ENCODE measurements at places on chromosomes 7 and 10.

GRCh38 chr7:55308186-55308929 lies 56.8 kb upstream of the LANCL2 start:
- DNase-seq, result no peak

- no peak for DNase-seq
These were observed 96.9 kb upstream of the AGK start for GRCh38 chr7:141454338-141454737.

DNA sequence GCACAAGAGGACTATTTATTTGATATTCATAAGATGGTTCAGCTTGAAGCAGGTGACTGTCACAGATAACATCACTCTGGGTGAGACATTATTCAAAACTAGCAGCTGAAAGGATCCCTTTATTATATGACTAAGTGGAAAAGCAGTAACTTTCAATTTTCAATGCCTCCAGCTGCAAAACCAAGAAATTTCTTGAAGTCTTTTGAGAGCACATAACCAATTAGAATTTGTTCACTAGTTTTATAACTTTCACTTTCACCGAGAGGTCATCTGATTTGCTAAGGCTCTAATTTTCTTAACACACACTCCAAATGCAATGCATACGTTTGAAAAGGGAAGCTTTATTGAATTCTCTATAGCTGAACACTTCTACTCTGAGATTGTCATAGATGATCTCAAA lies 88.6 kb upstream of the KLF14 start:
- no peak for DNase-seq

- no peak for DNase-seq
These were observed 75.5 kb downstream of the ARHGAP22 start for GRCh38 chr10:48529331-48529730.

DNA sequence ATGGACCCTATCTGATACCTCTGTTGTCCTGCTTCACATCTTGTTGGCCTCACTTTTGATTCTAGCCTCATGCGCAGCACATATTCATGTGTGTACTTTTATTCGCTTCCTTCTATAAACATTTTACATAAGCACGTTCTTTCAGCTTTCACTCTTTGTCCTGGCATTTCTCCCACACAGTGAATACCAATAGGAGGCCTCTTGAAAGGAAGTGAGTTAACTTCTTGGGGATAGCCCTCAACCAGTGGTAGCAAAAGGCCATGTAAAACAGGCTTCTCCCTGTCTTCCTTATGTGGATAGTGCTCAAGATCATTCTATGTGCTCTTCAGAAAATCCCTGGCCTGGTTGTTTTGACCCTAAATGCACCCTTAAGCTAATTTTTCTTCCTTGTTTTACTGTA lies 633.9 kb upstream of the MBL2 start:
- no peak for DNase-seq

DNA sequence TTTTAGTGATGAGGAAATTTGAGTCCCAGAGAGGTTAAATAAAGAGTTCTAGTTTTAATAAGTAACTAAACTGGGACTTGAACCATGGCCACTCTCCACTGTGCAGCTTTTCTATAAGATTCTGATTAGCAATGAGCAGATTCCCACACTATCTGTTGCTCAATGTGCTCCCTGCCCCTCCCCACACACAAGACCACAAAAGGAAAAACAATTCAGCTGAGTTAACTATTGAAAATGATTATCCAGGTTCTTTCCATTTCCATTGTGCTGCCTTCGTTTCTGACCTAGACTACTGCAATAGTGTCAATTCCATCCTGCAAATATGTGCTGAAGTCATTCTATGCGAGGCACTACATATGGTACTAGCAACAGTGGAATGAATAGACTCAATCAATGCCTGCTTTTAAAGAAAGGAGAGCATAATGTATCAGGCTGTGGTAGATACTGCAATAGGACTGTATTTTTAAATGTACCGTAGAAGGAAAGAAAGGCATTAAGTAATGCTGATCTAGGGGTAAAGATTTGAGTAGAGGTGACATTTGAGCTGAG lies 97.0 kb downstream of the SEMA3C start:
- no peak for DNase-seq

- no peak for DNase-seq
These were observed 3.1 kb downstream of the VSIR start for GRCh38 chr10:71770255-71770654.

GRCh38 chr10:132654708-132655661 lies 117.4 kb downstream of the INPP5A start:
- DNase-seq, result peak; percentile 55

GRCh38 chr10:113435881-113436280 lies 117.0 kb upstream of the HABP2 start:
- no peak for DNase-seq

DNA sequence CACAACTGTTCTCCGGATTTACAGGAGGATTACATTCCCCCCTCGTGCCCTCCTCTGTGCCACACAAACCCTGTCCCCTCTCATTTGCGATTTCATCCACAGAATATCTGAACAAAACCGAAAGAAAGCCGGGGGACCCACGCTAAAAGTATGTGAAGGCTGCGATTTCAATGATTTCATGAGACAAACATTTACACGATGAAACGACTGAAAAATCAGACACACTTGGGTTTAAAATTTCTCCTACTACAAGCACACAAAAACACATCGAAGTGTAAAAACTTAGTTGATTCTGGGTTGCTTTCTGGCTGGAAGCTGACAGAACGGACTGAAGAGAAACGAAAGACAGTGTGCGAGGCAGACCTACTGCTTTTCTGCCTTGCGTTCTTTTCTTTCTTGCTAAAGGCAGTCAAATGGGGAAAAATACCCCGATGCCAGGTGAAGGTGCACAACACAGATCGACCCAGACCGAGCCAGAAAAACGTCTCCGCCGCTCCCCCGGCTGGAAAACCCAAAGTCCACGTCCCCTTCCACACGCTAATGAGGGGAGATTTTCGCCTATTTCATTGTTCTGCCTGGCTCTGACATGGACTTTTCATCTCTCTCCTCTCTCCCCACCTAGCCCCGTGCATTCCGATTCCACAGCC lies 1.2 kb downstream of the HIPK2 start:
- DNase-seq, result peak; percentile 23

DNA sequence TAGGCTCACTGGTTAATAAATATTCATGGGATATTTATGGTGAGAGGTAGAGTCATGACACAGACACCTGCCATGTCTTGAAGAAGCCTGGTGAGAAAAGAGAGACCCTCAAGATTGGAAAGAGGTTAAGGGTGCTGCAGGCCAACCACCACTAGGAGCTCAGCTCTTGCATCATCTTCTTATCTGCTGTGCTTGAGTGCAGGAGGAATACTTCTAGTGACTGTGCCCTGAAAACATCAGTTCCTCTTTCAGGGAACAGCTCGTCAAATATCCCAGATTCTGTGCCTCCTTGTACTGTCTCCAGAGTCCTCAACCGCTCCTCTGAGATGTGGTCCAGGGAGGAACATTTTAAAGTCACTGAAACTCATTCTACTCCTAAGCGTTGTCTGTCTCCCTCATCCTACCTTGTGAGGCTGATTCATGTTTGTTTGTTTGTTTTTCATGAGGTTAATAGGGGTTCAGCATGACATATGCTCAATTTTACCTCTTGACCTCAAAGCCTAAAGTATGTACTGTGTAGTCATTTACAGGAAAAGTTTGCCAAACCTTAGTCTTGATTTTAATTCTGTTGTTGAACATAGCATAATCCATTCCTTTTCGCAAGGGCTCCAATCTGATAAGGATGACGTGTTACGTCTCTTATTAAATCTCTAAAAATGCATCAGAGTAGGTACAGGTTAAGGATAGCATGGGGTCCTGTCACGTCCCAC lies 293.1 kb downstream of the C7orf25 start:
- DNase-seq, result no peak

DNA sequence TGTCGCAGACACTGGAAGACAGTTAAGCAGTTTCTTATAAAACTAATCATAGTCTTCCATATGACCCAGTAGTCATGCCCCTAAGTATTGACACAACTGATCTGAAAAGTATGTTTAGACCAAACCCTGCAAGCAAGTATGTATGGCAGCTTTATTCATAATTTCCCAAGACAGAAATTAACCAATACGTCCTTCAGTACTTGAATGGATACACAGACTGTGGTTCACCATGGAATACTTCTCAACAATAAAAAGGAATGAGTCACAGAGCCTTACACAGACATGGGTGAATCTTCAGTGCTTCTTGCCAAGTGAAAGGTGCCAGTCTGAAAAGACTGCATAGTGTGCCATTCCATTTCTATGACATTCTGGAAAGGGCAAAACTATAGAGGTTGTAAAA lies 50.2 kb upstream of the AKR1E2 start:
- no peak for DNase-seq

GRCh38 chr10:114962441-114962840 lies 24.4 kb downstream of the TRUB1 start:
- no peak for DNase-seq

GRCh38 chr7:33243319-33243881 lies 114.0 kb downstream of the BBS9 start:
- DNase-seq, result no peak

- DNase-seq, result no peak
These were observed 42.8 kb downstream of the ARHGAP21 start for GRCh38 chr10:24680647-24681524.

- DNase-seq, result no peak
These were observed 71.5 kb downstream of the XPNPEP1 start for GRCh38 chr10:109851616-109852474.

GRCh38 chr10:80599424-80599847 lies 61.7 kb downstream of the SH2D4B start:
- peak; percentile 38 for DNase-seq

DNA sequence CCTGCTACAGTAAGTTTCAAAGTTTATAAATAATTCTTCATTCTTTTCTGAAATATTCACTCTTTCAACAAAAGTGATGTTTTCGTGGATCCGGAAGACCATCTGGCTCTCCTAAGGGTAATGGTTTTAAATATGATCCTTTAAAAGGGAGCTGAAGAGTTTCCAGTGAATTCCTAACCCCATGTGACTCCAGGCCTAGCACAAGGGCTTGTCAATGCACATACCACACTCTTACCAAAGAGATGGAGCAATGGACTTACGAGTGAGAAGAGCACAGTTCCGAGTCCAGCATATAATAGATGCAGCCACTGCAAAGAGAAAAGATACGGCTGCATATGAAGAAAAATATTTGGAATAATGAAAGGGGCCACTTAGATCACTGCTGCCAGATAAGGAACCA lies 32.1 kb upstream of the GATAD1 start:
- DNase-seq, result no peak

GRCh38 chr7:128158370-128158769 lies 82.7 kb upstream of the LEP start:
- no peak for DNase-seq

GRCh38 chr7:2118630-2119190 lies 114.0 kb downstream of the MAD1L1 start:
- DNase-seq, result no peak

DNA sequence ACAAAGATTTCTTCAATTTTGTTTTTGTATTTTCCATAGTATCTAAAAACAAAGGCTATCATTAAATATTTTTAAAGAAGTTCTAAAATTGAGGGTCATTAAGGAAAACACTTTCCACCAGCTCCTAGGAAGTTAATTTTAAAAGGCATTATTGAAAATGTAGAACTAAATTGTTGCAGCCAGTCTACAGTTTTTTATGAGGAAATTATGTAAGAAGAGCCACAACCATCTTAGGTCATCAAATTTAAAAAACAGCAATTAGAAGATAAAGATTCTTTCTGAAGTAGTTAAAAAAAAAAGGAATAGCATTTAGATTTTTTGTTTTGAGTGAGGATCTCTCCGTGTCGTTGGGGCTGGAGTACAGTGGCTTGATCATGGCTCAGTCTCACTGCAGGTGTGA lies 161.7 kb downstream of the NRBF2 start:
- no peak for DNase-seq

DNA sequence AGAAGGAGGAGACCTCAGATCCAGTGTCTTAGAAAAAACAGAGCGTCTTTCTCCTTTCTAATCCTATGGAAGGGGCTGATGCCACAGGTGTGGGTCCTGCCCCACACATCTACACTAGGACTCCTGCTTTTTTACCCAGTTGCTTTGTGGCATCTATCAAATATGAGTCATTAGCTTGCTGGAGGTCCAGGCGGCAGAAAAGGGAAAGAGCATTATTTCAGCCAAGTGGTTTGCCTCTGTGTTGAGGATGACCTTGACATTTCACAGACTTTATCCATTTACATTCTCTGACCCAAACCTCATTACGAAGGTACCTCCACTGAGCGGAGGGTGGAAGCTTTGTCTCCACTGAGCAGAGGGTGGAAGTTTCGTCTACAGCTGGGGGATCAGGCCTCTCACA lies 308.4 kb upstream of the KLF6 start:
- DNase-seq, result no peak

GRCh38 chr10:26361971-26362370 lies 76.2 kb upstream of the APBB1IP start:
- no peak for DNase-seq

GRCh38 chr7:1763033-1763432 lies 93.0 kb downstream of the ELFN1 start:
- DNase-seq, result no peak

- DNase-seq, result no peak
These were observed 122.2 kb downstream of the PDE1C start for GRCh38 chr7:31948029-31948428.

DNA sequence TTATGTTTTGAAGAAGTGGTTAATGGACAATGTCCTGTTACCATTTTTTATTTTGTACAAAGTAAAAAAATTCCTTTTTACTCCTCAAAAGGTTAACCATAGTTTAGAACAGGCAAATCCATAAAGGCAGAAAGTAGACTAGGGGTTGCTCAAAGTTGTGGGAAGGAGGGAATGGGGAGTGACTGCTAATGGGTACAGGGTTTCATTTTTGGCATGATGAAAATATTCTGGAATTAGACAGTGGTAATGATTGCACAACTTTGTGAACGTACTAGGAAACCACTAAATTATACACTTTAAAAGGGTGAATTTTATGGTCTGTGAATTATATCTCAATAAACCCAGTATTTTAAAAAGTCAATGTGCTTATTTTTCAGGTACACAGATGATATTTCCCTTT lies 35.4 kb upstream of the CDK14 start:
- no peak for DNase-seq

- DNase-seq, result no peak
These were observed 108.7 kb downstream of the LARP4B start for GRCh38 chr10:822661-823367.

DNA sequence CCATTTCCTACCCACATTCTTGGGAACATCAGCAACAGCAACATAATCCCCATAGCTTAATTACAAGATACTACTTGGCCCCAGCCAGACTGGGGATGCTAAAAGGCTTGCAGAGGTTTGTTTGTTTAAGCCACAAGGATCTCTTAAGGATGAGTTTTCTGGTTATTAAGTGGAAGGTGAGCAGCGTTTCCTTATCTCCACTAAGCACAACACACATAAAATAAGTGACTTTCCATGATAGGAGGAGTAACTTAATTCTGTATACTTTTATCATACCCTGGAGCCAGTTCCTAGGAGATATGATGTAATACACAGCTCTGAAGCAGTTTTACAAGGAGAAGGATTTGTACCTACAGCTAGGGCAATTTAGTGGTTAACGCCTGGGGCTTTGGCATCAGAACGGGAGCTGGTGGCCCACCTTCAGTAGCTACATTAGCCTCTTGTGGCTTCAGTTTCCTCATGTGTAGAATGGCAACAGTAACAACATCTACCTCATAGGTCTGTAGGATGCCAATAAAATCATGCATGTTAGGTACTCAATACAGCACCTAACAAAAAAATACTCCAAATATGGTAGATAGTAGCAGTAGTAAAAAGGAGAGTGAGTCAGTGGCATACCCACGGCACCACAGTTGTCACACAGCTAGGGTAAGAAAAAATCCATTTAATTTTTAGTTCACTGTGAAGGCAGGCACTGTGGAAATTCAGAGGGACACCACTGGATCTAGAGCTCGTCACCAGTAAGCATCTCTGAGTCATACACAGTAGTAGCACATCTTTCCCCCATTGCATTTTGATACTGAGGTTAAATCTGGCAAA lies 55.2 kb downstream of the DOCK4 start:
- DNase-seq, result no peak
